ENCODE measurements at places on chromosomes 2 and 18.

DNA sequence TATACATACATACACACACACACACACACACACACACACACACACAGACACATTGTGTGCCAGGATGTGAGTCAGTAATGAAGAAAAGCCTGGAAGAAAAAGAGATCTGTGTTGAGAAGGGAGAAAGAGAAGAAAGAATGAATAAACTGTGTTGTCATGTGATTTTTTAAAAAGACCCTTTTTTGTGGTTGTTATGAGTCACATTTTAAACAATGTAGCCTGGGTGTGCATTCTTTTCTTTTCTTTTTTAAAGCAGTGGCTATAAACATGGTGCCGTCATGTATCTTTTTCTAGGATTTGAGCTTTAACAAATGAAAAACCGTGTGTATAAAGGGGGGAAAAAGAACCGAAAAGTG, 87.2 kb downstream of the NRP2 start:
- peaks cover 30% of the 10 kb centered on the region for H3K4me1 ChIP-seq
- DNase-seq: peak; percentile 94
- no peak overlapping the region for H3K27ac ChIP-seq
- no peak overlapping the region for H3K4me3 ChIP-seq
- peaks cover 8% of the 10 kb centered on the region for H3K27me3 ChIP-seq
- peaks cover 30% of the 10 kb centered on the region for H3K36me3 ChIP-seq

GRCh38 chr2:59012234-59012633, 771.1 kb upstream of the FANCL start:
- no peaks in the 10 kb centered on the region for H3K36me3 ChIP-seq
- H3K27ac ChIP-seq: no peak overlapping the region
- H3K4me3 ChIP-seq: no peak overlapping the region
- no peaks in the 10 kb centered on the region for H3K27me3 ChIP-seq
- DNase-seq: no peak

DNA sequence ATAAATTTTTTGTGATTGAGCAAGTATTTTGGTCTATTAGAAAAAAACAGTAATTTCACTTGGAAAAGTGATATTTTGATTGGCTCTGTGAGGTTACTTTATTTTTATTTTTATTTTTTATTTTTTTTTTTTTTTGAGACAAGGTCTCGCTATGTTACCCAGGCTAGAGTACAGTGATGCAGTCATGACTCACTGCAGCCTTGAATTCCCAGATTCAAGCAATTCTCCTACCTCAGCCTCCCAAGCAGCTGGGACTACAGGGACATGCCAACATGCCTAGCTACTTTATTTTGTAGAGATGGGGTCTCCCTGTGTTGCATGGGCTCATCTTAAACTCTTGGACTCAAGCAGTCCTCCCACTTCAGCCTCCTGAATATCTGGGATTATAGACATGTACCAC, 60.9 kb upstream of the MGAT5 start:
- peaks cover 6% of the 10 kb centered on the region for H3K36me3 ChIP-seq
- no peak overlapping the region for H3K27ac ChIP-seq
- H3K4me1 ChIP-seq: peaks cover 8% of the 10 kb centered on the region
- no peaks in the 10 kb centered on the region for H3K27me3 ChIP-seq
- no peak overlapping the region for H3K4me3 ChIP-seq

DNA sequence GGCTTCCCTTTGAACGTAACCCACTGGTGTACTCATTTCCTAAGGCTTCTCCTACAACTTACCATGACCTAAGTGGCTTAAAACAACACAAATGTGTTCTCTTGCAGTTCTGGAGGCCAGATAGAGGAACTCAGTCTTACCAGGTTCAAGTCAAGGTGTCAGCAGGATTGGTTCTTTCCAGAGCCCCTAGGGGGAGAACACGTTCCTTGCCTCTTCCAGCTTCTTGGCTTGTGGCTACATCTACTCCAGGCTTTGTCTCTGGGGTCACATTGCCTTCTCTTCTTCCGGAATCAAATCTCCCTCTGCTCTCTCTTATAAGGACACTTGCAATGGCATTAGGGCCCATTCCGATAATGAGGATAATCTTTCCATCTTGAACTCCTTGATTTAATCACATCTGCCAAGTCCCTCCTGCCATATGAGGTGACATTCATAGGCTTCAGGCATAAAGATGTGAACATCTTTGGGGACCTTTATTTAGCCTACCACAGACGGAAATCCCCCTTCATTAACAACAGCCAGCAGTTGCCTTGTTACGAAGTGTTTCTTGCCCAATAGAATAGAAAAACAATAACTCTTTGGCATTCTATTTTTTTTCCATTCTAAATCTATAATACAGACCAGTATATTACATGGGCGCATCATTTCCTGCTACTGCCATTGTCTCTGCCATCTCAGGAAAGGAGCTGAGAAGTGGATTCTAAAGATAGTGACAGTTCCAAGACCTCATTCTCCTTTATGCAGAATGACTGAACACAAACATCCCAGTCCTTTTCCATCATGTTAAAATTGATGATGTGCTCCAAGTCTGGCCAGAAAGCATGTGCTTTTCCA, 362.0 kb downstream of the ZNF521 start:
- peaks cover 18% of the 10 kb centered on the region for H3K4me1 ChIP-seq
- no peaks in the 10 kb centered on the region for H3K27me3 ChIP-seq
- DNase-seq: no peak
- no peak overlapping the region for H3K27ac ChIP-seq
- no peaks in the 10 kb centered on the region for H3K36me3 ChIP-seq
- no peak overlapping the region for H3K4me3 ChIP-seq

DNA sequence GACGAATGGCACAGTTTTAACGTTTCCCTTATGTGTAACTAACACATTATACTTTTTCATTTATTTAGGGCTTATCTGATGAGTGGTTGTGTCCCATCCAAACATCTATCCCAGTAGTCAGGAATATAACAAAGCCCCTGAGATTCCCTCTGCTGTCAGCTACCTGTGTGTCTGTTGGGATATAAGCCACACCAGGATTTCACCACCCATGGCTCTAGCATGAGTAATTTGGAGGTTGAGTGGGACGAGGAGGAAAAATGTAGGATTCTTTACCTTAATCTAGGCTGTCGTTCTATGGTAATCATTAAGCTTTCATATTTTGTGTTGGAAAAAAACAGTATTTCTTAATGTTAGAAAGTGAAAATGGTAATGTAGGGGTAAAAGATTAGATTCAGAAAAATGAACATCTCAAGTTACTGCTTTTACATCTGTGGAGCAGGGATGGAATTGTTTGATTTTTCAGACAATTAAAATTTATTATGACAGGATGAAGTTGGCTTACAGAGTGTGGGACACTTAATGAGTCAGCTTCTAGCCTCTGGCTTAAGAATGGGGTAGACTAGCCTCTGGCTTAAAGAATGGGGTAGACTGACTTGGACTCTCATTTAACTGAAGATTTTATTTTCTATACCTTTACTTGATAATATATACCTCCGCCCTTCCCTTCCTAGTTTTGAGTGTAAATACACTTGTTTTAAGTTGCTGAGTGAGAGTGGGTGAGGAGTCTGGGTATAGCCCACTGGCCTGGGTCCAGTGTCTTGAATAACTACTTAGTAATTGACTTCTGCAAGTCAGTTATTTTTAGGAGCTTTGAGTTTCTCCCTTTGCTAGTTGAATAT, 88.5 kb upstream of the RANBP2 start:
- H3K36me3 ChIP-seq: no peaks in the 10 kb centered on the region
- DNase-seq: peak; percentile 51
- peaks cover 20% of the 10 kb centered on the region for H3K4me1 ChIP-seq

GRCh38 chr2:20620696-20621365, 30.1 kb downstream of the HS1BP3 start:
- peaks cover 19% of the 10 kb centered on the region for H3K4me1 ChIP-seq
- no peak for DNase-seq
- peaks cover 35% of the 10 kb centered on the region for H3K36me3 ChIP-seq

DNA sequence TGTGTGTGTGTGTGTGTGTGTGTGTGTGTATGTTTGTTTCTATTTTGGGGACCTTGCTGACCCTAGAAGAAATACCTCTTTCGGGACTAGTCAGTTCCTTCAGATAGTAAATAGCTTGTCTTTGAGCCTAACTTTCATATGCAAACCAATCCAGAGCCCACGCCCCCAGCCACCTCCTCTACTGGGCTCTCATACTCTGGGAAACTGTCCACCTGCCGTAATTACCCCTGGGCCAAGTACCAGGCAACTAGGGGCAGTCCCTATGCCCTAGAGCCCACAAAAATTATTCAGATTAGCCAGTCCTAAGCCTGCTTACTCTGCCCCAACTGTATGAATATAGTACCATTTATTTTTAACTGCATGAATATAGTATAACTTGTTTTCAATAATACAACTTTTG, 970.4 kb downstream of the EPHA4 start:
- no peaks in the 10 kb centered on the region for H3K36me3 ChIP-seq
- no peak for DNase-seq
- peaks cover 3% of the 10 kb centered on the region for H3K4me1 ChIP-seq

- no peaks in the 10 kb centered on the region for H3K27me3 ChIP-seq
- no peak overlapping the region for H3K27ac ChIP-seq
- no peak overlapping the region for H3K4me3 ChIP-seq
- DNase-seq: no peak
Observed at GRCh38 chr2:172496160-172496608, 59.7 kb upstream of the PDK1 start.

- H3K27me3 ChIP-seq: no peaks in the 10 kb centered on the region
- no peak for DNase-seq
Observed at GRCh38 chr2:12288048-12288447, 428.7 kb upstream of the TRIB2 start.

DNA sequence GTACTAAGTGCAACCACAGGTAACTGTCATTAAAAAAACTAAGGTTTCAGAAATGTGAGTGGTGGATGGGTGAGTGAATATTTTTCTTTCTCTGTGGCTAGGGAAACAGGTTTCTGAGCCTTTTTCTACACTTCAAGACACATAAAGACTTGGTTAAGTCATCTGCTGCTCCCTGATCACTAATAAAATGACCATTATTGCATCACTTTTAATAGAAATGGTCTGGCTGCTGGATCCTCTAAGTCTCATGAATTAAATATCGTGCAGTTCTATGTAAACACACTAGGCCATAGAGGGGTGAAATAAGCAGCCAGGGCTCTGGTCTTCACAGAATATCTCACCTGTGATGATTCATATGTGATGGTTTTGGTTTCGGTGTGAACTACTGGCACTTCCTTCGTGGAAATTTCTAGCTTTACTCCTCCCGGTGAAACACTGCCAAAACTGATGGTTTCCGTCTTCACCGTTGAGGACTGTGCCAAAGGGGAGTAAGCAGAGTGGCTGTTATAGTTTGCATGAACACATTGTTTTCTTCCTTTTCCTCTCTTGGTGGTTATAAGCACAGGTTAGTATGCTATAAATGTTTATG, 100.4 kb upstream of the ZBTB14 start:
- no peak for DNase-seq
- no peaks in the 10 kb centered on the region for H3K4me1 ChIP-seq
- no peak overlapping the region for H3K27ac ChIP-seq
- H3K36me3 ChIP-seq: peaks cover 3% of the 10 kb centered on the region

DNA sequence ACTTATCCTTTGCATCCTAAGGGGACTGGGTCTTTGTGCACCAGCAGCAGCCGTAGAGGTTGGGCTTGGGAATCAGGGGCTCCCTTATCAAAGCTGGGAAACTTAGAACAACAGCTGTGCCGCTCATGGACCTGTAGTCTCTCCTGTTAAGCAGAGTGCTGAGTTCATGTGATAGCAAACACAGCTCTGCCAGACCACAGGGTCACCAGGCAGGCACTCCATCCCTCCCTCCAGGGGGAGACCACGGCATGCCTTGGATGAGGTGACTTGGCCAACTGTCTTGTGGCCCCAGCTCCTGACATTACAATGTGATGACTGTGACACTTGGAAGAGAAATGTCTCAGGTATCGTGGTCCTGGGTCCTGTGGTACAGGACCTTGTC, 60.0 kb downstream of the DGKD start:
- H3K27ac ChIP-seq: peak overlapping the region; percentile 29
- H3K27me3 ChIP-seq: no peaks in the 10 kb centered on the region
- no peak overlapping the region for H3K4me3 ChIP-seq
- DNase-seq: peak; percentile 32
- peaks cover 19% of the 10 kb centered on the region for H3K4me1 ChIP-seq

GRCh38 chr2:219919506-219919905, 292.1 kb downstream of the SLC4A3 start:
- no peak overlapping the region for H3K4me3 ChIP-seq
- DNase-seq: no peak
- H3K4me1 ChIP-seq: no peaks in the 10 kb centered on the region
- no peak overlapping the region for H3K27ac ChIP-seq

DNA sequence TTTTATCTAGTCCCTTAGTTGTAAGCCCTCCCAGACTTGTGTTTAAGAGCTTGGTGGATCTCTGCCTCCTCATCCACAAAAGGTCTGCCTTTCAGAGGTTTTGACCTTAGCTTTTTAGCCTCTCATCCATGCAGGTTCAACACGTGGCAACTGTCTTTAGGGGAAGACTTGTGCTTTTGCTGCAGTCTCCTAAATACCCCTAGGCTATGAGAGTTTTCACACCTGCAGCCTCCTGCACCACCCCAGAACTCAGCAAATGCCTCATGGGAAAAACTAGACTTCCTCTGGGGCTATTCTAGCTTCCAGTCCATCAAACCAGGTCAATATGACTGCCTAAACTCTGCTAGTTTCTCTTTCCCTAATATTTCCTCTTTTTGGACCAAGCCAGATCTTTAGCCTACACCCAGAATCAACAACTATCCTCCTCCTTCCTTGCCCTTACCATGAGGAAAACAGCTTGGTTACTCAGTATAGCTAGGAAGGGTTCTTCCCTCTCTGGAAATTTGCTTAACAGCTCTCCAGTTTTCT, 132.3 kb upstream of the RIOK3 start:
- no peaks in the 10 kb centered on the region for H3K27me3 ChIP-seq
- H3K4me3 ChIP-seq: no peak overlapping the region
- no peak overlapping the region for H3K27ac ChIP-seq
- no peaks in the 10 kb centered on the region for H3K36me3 ChIP-seq
- no peak for DNase-seq

- peak; percentile 12 for DNase-seq
- peaks cover 93% of the 10 kb centered on the region for H3K27me3 ChIP-seq
- H3K4me3 ChIP-seq: no peak overlapping the region
- no peaks in the 10 kb centered on the region for H3K4me1 ChIP-seq
- H3K36me3 ChIP-seq: no peaks in the 10 kb centered on the region
Observed at GRCh38 chr2:44949329-44950151, 8.0 kb downstream of the SIX3 start.

DNA sequence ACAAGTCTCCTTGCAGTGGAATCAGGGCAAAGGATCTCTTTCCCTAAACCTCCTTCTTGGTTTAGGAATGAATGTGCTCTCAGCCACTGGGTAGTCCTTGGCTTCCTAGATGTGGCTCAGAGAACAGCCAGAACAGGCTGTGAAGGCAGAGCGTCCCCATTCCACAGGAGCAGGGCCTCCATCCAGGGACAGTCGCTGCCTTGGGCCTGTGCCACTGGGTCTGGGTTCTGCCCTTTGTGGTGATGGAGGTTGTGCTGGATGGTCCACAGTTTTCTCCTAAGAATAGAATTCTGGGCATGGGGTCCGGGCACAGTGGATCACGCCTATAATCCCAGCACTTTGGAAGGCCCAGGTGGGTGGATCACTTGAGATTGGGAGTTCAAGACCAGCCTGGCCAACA, 516.5 kb upstream of the RAB6C start:
- no peak overlapping the region for H3K4me3 ChIP-seq
- no peak for DNase-seq
- H3K36me3 ChIP-seq: no peaks in the 10 kb centered on the region
- H3K4me1 ChIP-seq: no peaks in the 10 kb centered on the region

- no peaks in the 10 kb centered on the region for H3K27me3 ChIP-seq
- no peak for DNase-seq
- H3K36me3 ChIP-seq: no peaks in the 10 kb centered on the region
- H3K4me1 ChIP-seq: no peaks in the 10 kb centered on the region
- H3K4me3 ChIP-seq: no peak overlapping the region
- H3K27ac ChIP-seq: no peak overlapping the region
Observed at GRCh38 chr18:28637897-28638296, 461.0 kb upstream of the CDH2 start.

All from IMR-90 (cell line).